ENCODE measurements at places on chromosomes 6 and 20.

- peak; percentile 88 for DNase-seq
Measured at GRCh38 chr6:5126214-5126613, 41.1 kb downstream of the PPP1R3G start.

GRCh38 chr6:107144014-107144413 lies 28.7 kb upstream of the BEND3 start:
- DNase-seq, result no peak

GRCh38 chr6:165308926-165309731 lies at the start of gene C6orf118:
TSS of gene C6orf118 (minus strand) at chr6:165309605. CDS start at chr6:165309586, 19 bp downstream.
- DNase-seq, result peak; percentile 92

DNA sequence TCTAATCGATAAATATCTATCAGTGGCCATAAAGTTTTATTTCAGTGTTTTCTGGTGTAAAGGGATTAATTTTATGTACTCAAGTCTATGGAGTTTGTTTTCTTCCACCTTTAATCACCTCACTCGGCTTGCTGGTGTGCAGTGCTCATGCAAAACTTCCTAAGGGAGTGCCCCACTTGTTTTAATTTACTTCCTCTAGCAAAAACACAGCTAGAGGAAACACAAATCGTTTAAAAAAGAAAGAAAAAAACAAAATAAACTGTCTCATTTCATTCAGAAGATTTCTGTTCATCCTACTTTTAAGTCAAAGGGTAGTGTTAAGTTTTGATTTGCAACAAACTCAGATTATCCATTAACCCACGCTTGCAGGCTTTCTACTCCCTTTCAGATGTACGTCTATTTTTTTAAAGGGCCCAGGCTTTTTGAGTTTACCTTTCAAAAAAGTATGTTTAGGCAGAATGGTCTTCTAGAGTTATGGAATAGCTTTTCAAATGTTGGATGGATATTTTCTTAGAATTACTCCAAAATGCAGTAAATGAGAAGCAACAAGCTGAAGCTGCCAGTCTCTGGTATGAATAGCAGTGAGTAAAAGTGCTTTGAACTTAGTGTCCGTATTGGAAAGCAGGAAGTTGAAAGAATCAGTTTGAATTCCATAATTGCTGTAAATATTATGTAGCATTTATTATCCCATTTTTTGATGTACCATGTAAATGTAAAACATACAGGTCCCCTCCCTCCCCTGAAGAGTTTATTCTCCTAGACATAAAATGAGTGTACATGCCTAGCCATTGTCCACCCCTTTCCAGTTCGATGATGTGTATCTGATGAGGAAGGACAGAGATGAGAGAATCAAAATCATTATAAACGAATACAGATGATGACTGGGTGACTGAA lies 113.3 kb downstream of the SLC16A10 start:
- no peak for DNase-seq

- DNase-seq, result peak; percentile 21
Measured at GRCh38 chr6:150169609-150170008, 26.8 kb downstream of the PPP1R14C start.

GRCh38 chr6:152478377-152479010 lies 158.7 kb downstream of the SYNE1 start:
- no peak for DNase-seq

DNA sequence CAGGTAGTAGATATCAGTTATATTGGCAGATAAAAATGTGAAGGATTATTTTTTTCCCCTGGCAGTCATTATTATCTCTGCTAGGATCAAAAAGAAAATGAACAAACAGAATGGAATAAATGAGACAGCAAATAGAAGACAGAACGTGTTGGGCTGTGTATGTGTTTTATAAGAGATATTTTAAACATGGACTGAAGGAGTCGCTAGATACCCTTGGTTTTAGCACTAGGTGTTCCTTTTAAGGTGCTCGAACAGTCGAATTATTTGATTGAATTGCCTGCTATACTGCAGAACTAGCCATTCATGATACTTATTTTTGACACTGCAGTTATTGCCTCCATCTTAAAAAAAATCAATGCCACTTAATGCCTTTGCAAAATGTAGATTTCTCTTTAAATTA lies 3.7 kb downstream of the GRIK2 start:
- DNase-seq, result peak; percentile 58

- DNase-seq, result peak; percentile 27
Measured at GRCh38 chr6:21200134-21200870, 393.2 kb upstream of the SOX4 start.

GRCh38 chr20:8355453-8355852 lies 223.4 kb downstream of the PLCB1 start:
- DNase-seq, result no peak

DNA sequence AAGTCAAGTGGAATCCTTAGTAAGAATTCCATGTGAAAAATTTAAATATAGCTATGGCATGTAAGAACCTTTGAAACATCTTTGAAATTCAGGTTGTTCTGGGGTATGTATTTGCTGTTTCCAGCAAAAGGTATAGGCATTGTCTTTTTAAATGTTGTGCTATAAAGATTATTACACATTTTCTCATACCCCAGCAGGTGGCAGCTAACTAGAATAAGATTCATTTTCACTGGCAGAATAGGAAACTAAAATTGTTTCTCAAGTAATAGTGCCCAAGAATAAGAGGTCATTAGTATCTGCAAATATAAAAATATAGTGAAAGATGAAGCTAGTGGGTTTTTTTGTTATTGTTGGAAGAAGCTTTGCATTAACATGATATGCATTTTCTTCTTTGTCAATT lies 1.8 kb downstream of the GRIK2 start:
- DNase-seq, result no peak

DNA sequence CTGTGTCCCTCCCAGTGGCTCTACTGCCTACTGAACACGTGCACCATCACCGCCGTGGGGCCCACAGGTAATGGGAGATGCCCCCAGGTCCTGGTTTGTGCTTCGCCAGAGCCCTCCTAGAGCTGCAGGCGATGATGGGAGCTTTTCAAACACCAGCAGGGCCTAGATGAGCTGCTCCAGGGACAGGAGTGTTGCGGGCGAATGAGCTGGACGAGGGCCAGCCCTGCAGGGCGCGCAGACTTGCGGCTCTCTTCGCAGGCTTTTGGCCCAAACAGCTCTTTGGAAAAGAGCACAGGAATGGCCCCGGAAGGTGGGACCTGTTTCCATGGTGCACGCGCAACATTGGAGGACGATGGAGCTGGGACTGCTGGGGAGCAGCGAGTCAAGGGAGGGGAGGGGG lies 409.3 kb upstream of the SULF2 start:
- DNase-seq, result no peak

DNA sequence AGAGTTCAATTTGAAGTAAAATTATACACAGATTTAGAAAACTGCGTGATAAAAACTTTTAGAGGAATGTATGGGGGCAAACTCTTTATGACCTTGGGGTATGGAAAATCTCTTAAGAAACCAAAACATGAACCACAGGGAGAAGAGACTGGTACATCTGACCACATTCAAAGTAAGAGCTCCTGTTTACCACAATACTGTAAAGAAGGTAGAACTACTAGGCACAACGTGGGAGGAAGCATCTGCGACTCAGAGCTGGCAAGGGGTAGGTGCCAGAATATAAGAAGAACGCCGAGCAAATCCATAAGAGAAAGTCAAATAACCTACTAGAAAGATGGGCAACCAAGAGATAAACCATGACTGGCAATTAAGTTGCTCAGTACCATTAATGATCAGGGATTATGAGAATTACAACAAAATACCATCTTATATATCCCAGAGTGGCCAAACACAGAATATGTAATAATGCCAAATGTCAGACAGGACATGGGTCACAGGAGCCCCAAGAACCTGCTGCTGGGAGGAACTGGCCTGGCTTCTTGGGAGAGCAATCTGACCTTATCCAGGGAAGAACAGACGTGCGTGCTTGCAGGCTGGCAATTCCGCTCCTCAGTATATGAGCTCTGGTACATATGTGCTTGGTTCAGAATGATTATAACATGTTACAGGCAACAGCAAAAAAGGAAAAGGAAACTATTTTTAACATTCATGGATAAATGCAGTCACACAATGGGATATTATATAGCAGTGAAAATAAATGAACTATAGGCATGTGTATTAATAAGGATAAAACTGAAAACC lies 50.2 kb downstream of the INSM1 start:
- DNase-seq, result no peak

GRCh38 chr6:166556863-166557322 lies 29.6 kb downstream of the RAMACL start:
- peak; percentile 58 for DNase-seq

DNA sequence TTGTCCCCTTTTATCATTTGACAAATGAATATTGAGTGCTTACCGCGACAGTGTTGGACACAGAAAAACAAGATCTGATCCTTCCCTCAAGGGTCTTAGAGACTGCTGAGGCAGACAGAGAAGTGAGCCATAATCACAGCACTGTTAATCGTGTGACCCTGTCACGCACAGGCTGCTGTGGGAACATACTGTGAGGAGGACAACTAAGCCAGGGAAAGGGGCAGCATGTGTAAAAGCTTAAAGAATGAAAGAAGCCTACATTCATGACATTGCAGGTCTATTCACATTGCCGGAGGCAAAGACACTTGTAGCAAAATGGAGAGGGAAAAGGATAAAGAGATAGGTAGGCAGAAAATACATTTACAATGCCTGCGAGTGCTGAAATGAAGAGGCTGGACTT lies 32.7 kb downstream of the TRDN start:
- no peak for DNase-seq

- DNase-seq, result no peak
Measured at GRCh38 chr6:106380407-106380806, 19.9 kb downstream of the CRYBG1 start.

DNA sequence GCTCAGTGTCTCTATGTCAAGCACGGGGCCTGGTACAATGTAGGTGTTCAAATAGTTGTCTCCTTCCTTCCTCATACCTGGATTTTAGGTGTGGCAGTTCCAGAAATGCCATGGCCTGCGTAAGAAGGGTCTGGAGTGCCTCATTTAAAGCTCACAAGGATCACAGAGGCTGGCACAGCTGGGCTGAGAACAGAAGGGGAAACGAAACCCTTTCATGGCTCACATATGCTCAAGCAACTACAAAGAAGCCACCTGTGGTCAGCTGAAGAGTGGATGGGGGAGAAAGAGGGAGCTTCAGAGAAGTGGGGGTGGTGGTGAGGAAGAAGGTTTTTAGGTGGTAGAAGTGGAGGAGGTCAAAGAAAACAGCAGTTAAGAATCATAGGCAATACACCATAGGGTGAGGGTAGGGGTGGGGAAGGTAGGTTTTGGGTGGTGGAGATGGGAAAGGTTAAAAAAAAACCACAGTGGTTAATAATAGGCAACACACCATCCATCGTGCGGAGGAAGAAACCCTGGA lies 17.0 kb upstream of the TOP1 start:
- no peak for DNase-seq

Measured in choroid plexus epithelial cell (primary cell).